Activated naive CD4-positive, alpha-beta T cell treated with anti-CD3 and anti-CD28 coated beads, Interleukin-2, amount 10 ng/mL, durations not matched to agents 7 days and 5 days (primary cell): ENCODE measurements at places on chromosomes 5 and 9.

GRCh38 chr9:108671176-108671575 is 184.6 kb downstream of the ACTL7B start:
- no peak for DNase-seq

- no peak for DNase-seq
Measured at GRCh38 chr5:27010646-27011045, 27.7 kb downstream of the CDH9 start.

DNA sequence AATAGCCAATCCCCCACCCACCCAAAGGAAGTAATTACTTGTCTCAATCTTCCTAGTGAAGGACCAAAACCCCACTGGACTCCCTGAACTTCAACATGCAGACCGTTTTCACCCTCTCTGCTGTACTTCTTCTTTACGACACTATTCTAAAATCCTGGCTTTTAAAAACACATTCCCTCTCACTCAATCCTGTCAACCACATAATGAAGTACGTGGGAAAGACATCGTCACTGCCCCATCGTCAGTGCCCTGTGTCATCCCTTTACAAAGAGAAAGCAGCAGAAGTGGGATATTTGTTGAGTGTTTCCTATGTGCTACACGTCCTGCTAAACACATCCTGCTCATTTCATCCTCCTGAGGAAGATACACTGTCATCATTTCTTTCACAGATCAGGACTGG is 54.2 kb downstream of the MAPKAP1 start:
- DNase-seq, result no peak

DNA sequence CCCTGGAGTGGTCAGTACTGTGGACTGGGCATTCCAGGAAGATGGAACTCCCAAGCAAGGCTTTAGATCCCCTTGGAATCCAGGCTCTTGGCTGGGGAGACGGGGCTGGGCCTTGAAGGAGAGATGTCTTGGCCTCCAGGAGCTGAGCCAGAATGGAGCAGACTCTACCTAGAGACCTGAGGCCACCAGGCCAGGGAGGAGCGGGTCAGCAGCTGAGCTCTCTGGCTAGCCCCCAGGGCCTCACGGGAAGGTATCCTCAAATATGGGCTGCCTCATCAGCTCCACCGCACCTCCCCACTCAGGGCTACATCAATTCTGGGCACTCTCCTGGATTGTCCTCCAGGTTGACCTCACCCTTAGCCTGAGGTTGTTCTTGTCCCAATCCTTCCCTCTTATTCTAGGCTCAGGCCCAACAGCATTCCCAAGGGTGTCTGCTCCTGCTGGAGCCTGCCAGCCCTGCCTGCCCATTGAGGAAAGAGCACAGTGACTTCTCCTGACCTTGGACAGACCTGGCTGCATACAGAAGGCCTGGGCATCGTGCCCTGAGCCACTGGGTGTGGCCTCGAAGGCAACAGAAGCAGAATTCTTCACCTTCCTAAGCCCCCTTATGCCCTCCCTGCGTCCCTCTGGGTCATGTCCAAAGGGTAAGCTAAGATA is 3.0 kb upstream of the PDLIM4 start:
- no peak for DNase-seq

DNA sequence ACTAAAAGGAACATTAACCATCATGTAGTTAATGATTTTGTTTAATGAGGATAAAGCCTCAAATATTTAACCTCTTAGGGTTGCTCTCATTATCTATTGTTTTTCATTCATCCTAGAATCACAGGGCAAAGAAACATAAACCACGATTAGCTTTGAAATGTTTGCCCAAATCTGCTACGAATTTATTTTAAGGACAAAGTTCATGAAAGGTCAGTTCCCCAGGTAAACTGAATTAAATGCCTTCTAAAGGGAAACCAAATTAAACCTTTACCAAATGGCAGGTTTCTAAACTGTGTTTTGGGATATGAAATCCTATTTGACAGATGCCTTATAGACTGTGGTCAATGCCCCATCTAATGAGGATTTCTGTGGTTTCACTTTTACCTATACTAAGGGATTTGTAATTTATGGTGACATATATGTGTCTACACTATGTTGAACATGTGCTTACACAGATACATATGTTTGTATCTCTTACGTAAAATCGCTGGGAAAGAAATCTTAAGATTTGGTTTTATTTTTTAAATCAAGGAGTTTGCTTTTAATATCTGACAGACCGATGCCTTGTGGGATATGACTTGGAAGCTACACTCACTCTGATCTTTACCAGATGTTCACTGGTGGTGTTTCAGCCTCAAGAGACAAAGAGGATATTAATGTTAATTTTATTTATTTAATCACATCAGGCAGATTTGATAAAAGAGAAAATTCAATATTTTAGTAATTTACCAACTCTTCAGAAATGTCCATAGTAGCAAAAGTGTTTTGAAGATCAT is 188.4 kb downstream of the GLIS3 start:
- no peak for DNase-seq

GRCh38 chr9:91740701-91741100 is 209.3 kb downstream of the ROR2 start:
- no peak for DNase-seq

- no peak for DNase-seq
Measured at GRCh38 chr9:74138182-74138581, 359.0 kb upstream of the RORB start.

- DNase-seq, result no peak
Measured at GRCh38 chr9:22030101-22030598, 21.0 kb upstream of the CDKN2B start.
